ENCODE measurements at places on chromosomes 2 and 18.

- DNase-seq = no peak
Observed at GRCh38 chr2:32632089-32632488, 4.2 kb downstream of the TTC27 start.

- DNase-seq = no peak
Observed at GRCh38 chr2:67881816-67882215, 181.0 kb downstream of the C1D start.

GRCh38 chr2:238277695-238278094 lies 10.7 kb downstream of the PER2 start:
- no peak for DNase-seq

- no peak for DNase-seq
Observed at GRCh38 chr18:28973324-28973723, 796.4 kb upstream of the CDH2 start.

DNA sequence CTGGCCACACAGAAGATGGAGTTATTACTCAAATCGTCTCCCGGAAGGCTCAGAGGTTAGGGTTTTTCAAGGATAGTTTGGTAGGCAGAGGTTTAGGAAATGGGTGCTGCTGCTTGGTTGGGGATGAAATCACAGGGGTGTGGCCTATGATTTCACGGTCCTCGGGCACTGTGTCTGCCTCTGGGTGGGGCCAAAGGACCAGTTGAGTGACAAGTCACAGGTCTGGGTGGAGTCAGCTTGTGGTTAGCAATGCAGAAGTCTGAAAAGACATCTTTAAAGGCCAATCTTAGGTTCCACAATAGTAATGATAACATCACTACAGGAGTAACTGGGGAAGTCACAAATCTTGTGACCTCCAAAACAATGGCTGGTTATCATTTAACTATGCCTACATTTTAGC lies 387.8 kb downstream of the ZNF521 start:
- DNase-seq = no peak

GRCh38 chr2:170340693-170341068 lies 162.7 kb downstream of the MYO3B start:
- no peak for DNase-seq

DNA sequence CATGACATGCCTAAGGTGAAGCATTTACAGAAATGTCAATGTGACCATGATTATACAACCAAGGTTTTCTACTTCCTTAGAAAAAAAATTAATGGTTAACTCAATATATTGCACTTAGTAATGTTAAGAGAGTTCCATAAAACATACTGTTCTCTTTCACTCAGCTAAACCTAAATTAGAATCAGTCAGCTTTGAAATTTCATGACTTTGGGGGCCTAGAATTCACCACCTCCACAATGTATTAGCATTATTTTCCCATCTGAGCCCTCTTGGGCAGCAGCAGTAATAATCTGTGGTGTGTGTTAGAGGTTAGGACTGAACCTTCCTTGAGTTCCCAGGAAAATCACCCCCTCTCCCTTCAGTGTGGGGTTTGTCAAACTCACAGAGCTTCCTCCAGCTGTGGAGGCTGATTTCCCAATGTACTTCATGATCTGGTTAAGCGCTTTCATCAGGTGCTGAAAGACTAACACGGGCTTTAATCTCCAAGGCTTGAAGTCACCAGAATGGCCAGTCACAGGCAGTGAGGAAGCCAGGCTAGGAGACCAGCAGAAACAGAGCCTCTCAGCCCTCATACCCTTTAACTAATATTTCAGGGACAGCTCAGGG lies 7.1 kb upstream of the UPP2 start:
- no peak for DNase-seq

DNA sequence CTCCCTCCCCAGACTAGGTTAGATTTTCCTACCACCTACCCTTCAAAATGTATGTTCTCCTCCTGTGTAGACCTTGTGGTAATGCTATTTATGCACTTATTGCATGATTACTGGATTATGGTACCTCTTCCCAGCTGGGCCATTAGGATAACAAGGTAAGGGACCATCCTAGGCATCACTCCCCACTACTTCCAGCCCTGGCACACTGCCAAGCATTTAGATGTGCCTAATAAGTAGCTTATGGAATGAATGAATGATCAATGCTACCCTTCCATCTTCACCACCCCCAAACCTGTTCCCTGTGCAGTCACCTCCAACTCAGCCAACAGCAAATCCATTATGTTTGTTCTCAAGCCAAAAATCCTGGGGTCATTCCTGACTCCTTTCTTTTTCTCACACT lies 93.4 kb downstream of the C1QL2 start:
- no peak for DNase-seq

GRCh38 chr2:32688541-32688940 lies 60.7 kb downstream of the TTC27 start:
- no peak for DNase-seq

GRCh38 chr2:205612636-205613035 lies 69.7 kb upstream of the NRP2 start:
- DNase-seq = no peak

GRCh38 chr2:141630407-141630930 lies 500.3 kb downstream of the LRP1B start:
- no peak for DNase-seq

GRCh38 chr2:9287400-9288045 lies 80.9 kb downstream of the ASAP2 start:
- no peak for DNase-seq

DNA sequence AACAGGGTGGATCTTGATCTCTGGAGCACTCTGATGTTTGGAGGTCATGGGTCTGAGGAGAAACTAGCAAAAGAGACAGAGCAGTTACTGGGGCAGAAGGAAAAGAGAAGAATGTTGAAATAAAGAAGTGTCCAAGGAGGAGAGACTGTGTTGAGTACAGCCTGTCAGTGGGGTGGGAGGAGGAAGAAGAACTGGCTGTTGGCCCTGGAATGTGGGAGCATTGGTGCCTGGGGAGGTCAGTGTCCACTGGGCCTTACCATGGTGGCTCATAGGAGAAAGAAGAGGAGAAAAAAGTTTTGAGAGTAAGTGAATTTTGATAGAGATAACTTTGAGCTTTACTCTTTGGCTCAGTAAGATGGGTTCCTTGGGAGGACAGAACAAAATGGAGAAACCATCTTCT lies 499.0 kb downstream of the TXNL1 start:
- DNase-seq = no peak

GRCh38 chr2:201182650-201183364 lies at the start of gene CASP10:
CASP10 (plus strand) TSS chr2:201183141; CDS start chr2:201185778, 2,637 bp downstream.
- DNase-seq = no peak

GRCh38 chr2:163490281-163490680 lies 245.5 kb downstream of the FIGN start:
- DNase-seq = no peak

- DNase-seq = no peak
Observed at GRCh38 chr2:177733-178132, 86.1 kb downstream of the SH3YL1 start.

DNA sequence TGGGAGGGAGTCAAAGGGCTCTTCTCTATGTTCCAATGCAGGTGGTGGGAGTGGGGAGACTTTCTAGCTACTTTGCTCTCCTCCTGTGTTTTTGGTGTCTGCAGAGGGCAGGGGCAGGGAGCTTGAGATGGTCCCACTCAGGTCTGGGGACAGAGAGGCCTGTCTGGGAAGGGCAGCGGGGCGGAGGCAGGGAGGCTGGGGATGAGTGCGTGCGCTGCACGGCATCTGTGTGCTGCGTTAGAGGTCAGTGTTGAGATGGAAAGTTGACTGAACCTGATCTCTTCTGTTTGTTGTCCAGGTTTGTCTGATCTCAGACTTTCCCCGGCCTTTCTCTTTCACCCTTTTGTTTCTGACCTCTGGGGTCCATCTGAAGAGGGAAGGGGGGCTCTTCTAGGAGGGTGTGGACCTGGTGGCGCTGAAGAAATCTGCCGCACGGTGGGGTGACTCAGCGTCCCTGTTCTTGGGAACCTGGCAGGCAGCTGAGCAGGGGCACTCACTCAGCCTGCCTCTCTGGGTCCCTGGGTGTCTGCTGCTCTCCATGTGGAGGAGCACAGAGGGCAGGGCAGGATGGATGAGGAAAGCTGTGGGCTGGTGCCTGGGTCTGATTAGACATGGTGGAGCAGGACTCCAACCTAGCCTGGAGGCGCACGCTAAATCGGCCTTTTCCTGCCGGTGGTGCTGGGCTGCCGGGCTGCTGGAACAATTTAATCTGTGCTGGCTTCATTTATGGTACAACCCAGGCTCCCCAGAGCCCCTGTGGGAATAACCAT lies 24.1 kb downstream of the IGFBP2 start:
- no peak for DNase-seq

- no peak for DNase-seq
Observed at GRCh38 chr18:62844850-62845643, 129.7 kb downstream of the PHLPP1 start.

GRCh38 chr2:50582164-50582563 lies 449.8 kb downstream of the NRXN1 start:
- no peak for DNase-seq

DNA sequence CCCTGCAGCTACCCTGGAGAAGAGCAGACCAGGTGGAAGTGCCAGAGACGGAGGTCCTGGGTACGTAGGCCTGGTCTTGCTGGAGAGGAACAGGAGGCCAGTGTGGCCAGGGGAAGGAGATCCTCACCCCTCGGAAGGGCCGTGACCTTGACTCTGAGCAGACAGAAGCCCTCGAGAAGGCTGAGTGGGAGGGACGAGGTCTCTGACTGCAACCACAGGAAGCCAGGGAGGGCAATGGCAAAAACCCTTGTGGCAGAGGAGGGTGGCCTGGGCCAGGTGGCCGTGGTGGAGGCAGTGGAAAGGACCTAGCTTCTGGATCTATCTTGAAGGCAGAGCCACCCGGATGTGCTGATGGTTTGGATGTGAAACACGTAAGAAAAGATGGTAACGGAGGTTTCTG lies 28.1 kb downstream of the THAP4 start:
- no peak for DNase-seq

DNA sequence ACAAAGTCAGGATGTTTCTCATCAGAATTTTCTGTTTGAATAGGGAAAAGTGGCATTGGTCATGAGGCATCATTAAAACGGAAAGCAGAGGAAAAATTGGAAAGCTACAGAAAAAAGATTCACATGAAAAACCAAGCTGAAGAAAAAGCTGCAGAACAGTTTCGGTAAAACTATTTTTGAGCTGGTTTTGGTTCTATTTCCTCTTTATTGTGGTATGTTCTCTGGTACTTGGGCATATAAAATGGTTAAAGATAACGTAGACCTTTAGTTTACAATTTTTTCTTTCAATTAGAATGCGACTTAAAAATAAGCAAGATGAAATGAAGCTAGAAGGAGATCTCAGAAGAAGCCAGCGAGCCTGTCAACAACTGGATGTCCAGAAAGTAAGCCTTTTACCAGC lies 7.6 kb downstream of the GPATCH11 start:
- DNase-seq = no peak

- no peak for DNase-seq
Observed at GRCh38 chr2:236666646-236667204, 97.1 kb downstream of the ACKR3 start.

DNA sequence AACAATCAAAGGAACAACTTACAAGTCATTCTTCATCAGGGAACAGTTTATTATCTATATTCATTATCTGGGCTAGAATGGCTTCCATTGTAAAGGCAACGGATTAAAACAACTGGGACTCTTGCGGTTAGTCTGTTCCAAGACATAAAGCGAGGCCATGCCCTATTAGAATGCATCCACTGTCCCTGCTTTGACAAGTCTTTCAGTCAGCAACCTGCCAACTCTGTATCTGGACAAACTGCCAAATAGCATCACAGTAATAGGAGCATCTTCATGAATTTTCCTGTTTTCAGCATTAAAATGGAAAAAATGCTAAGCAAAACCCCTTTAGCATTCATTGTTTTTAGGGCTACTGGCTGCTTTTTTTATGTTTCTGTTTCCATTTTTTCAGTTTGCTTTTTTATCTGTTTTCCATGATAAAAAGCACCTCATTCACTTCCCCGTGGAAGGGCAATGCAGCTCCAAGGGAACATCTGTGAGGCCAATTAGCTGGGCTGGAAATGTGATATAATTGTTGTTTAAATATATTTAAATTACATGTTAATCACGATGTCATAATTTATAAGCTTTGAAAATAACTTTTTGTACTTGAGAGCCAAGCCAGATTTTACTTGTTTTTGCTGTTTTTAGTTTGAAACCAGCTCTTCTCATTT lies 834.3 kb downstream of the CPS1 start:
- DNase-seq = no peak

- DNase-seq = no peak
Observed at GRCh38 chr18:76615065-76615733, 120.2 kb upstream of the ZNF516 start.

- DNase-seq = no peak
Observed at GRCh38 chr2:120769787-120770120, 34.1 kb downstream of the GLI2 start.

DNA sequence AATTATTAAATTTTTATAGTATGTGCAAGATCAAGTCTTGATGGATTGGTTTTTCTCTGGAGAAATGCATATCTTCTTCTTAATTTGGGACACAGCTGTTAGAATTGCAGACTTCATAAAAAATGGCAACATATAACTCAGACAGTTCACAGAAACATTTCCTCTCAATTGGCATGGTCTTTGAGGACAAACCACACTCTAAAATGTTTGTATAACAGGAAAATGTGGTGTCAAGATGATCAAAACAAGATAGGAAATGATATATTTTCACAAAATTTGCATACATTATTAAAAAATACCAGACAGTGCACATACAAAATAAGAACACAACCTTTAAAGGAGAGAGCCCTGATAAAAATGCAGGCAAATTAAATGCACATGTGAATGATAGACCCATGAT lies 63.9 kb downstream of the ICOS start:
- DNase-seq = no peak

DNA sequence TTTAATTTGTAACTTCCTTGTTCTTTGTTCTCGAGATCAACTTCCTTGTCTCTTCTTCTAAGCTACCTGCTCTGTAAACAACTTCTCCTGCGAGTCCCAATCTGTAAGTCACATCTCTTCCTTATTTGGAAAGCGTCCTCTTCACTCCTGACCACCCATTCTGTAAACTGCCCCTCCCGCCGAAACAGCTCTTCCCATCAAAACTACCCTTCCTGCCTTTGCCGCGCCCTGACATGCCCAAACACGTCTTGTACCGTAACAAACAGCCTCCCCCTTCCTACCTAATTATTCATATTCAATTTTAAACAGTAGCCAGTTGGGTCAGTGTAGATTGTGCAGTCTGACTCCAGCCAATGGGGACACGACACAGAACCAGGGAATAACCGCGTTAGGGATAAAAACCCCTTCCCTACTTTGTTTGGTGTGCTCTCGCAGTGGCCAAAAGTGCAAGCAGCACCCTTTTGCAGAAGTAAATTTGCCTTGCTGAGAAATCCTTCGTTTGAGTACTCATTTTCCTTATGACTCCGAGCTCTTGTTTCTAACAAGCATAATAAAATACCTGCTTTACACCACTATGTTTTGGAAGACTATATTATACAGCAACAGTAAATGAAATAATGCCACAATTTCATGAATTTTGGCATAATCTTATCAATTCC lies 39.8 kb downstream of the PIAS2 start:
- DNase-seq = no peak

DNA sequence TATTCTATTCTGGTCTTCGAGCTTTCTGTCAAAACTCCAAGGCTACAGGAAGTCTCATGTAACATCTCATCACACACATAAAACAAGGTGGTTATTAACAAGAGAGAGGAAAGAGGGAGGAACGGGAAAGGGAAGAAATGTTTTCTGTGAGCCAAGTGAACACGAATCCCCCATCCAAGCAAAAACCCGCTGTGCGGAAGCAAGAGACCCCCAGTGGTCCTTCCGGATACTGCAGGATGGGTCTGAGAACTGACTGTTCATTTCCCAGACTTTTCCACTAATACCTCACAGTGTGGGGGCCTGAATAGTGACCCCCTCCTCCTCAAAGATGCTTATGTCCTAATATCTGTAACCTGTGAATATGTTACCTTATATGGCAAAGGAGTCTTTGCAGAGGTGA lies 19.0 kb upstream of the DIPK1C start:
- DNase-seq = no peak
